ENCODE measurements at places on chromosomes 2 and 18.
A peak's percentile ranks its signal among the peaks of the same experiment; 100 is the strongest.

- no peak for DNase-seq
Measured at GRCh38 chr2:218360453-218360852, 3.8 kb downstream of the CATIP start.

GRCh38 chr2:162025121-162025911, 48.7 kb downstream of the DPP4 start:
- no peak for DNase-seq

DNA sequence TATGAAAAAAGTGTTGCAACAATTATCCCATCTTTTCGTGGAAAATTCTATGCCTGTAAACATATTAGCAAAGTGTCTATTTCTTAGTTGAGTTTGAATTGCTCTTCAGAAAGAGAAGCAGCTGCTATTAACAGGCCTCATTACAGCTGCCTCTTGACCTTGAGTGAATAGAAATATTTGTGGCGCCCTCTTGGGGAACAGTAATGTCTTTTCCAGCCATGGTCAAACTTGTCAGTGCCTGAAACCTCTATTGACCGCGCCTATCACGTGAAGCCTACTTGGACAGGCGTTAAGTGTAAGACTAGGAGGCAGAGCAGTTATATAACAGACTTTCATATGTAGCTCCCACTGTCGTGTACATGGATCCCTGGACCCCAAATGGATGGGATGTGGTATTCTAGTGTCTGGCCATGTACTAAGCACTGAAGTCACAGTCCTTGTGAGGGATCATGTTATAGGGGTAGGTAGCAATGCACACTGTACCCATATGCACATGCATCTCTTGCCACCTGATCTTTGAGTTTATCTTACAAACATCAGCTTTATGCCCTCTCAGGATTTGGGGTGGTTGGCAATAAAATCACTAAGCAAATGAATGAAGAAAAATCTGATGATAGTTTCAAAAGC, 245.0 kb downstream of the PTGR3 start:
- DNase-seq: no peak

DNA sequence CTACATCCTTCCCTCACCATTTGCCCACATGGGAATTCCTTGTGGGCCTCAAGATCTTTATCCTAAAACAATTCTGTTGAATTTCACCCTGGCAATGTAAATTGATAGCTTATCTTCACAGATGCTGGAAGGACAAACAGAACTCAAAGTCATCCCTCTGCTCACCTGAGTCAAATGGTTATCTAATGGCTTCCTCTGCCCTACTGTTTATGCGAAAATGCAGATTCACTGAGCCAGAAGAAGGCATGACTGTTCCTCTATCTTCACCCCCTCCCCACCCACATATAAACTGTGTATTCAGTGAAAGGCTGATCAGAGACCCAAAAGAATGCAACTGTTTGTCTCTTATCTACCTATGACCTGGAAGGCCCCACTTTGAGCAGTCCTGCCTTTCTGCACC, 43.9 kb upstream of the VWA3B start:
- DNase-seq: no peak

DNA sequence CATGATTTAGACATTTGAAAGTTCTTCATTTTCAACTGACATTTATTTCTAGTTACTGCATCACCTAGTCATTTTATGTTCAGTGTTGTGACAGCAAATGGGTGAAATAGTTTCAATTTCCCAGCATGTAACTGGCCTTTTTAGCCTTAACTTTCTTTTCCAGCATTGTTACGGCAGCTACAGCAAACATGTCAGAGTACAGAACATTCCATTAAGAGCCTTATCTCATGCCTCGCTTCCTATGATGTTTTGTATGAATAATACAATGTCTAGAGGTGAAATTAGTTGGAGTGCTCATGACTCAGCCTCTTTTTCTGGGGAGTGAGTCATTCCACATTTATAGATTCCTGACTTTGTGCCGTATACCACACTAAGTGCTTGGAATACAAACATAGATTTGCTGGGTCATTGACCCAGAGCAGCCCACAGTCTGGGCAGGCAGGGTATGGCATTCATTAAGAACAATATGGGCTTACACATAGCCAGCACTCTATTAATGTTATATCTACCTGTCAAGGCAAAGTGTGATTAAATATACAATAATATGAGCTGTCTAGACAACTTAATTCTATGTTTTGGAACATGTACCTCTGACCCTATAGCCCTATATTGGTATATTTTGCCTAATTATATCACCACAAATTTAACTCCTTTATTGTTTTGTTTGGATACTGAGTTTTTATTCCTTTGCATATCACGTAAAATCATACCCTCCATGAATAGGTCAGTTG, 72.2 kb downstream of the MAP2 start:
- DNase-seq: no peak

- DNase-seq: peak; percentile 27
Measured at GRCh38 chr2:211455216-211455841, 898.9 kb downstream of the CPS1 start.

DNA sequence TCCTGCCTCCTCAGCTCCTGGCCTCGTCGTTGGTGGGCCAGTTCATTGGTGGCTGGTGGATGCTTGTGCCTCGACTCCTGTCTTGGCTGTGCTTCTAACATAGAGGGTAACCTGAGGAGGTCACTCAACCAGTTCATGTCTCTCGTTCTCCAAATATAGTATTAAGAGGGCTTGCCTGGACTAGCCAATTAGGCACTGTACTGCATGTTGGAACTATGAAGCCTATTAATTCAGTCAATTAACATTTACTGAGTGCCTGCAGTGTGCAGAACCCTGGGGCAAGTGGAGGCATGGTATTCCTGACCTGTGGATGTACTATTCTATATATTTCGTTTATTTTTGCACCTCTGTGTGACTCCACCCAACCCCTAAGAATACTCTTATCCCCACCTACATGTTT, 89.9 kb upstream of the PELI1 start:
- no peak for DNase-seq

GRCh38 chr2:197145471-197146056, 165.0 kb downstream of the ANKRD44 start:
- DNase-seq: no peak

- no peak for DNase-seq
Measured at GRCh38 chr18:79814373-79814772, 16.6 kb downstream of the KCNG2 start.

- DNase-seq: no peak
Measured at GRCh38 chr2:65420712-65421431, 11.5 kb downstream of the SPRED2 start.

DNA sequence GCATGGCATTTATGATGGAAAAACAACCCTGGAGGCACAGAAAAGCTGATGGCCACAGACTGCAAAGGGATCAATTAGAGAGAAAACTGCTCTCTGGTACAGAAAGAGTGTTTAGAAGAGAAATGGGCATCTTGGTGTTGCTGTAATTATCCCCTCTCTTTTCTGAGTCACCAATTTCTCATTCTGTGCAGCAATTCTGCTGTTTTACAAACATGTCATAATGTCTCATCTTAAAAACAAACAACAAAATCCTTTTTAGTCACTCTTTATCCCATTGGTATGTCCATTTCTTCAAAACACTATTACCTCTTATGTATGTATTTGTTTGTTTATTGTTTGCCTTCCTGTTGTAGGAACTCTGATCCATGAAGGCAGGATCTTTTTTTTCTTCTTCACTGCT, 73.9 kb upstream of the HK2 start:
- no peak for DNase-seq

DNA sequence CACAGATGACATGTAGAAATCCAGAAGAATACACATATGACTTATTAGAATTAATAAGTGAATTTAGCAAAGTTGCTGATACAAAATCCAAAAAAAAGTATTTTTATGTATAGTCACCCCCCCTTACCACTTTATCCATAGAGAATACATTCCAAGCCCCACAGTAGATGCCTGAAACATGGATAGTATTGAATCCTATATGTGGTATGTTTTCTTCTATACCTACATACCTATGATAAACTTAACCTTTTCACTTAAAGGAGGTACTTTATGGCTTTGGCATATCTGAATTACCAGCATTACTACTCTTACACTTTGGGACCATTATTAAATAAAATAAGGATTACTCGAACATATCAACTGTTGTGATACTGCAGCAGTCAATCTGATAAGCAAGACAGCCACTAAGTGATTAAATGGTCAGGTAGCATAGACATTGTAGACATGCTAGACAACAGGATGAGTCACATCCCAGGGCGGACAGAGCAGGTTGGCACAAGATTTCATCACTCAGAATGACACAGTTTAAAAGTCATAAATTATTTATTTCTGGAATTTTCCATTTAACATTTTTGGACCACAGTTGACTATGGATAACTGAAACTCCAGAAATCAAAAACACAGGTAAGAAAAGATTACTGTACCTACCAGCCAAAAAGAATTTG, 208.2 kb upstream of the CHAC2 start:
- DNase-seq: no peak

DNA sequence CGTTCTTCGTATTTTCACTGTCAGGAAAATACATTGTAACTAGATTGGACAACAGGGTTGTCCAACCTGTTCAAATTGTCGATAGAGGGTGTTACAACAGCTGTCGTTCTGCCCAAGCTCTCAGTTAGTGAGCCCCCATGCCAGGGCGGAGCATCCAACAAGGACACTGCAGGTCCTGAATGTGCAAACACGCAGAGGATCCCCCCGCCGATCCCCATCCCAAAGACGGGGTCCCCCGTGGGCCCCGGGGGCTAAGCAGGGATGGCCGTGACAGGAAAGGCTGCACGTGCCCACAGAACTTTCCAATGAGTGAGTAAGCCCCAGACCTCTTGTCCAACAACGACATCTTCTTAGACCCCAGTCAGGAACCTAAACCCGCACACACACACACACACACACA, 140.8 kb downstream of the PXDN start:
- no peak for DNase-seq

GRCh38 chr2:11977766-11978524, 231.5 kb downstream of the LPIN1 start:
- no peak for DNase-seq

GRCh38 chr2:204127238-204127637, 190.7 kb downstream of the ICOS start:
- DNase-seq: no peak

GRCh38 chr2:119536211-119536610, 8.0 kb upstream of the CFAP221 start:
- DNase-seq: no peak

- DNase-seq: no peak
Measured at GRCh38 chr2:107591561-107592279, 235.0 kb upstream of the RGPD4 start.

DNA sequence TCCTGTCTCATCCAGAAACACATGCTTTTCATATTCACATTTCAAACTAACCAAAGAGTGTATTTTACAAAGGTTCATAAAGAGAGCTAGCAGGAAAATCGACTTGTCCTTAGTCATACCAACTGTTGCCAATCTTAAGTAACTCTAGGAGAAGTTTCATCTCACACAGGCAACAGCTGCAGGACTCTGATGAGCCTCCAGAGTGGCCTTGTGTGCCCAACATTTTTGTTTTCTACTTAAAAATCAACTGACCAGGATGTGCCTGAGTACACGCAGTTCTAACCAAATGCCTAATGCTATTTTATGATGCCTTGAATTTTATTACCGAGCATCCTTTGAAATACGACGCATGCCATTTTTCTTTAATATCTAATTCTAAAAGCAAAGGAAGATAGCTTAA, 595.9 kb upstream of the LRRTM4 start:
- DNase-seq: no peak

DNA sequence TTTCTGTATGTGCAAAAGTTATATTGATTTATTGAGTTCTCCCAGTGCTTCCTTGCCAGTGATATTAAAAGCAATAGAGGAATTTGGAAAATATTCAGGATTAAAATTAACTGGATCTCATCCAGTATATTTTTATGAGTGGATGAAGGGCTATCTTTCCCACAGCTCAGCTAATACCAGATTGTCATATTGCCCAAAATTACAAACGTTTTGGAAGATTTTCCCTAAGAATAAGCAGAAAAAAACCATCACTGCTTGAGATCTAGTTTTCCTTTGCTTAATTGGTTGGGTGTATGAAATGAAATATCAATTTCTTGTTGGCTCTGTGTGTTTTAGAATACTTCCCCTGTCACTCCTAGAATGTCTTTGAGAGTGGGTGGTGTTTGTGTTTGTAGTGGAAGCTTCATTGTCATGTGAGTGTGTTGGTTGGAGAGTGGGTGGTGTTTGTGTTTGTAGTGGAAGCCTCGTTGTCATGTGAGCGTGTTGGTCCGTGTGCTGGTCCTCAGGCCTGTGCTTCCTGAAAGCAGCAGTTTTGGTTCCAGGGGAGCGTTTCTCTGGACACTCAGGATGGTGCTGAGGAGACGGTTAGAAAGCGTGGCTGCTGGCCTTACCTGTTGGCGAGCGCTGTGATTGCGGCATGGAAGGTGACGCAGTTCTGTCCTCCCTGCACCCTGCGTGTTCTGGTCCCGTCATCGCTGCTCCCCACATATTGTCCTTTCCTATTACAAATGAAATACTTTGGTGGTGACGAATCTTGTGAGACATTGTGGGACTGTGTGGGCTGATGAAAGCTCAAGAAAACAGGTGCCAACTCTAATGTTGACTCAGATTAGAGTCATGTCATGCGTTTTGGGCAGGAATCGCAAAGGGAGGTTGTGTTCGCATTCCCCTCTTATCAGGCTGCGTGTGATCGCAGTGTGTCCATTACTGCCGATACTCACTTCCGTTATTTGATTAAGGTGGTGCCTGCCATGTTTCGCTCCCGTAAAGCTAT, 12.4 kb downstream of the ASB1 start:
- DNase-seq: no peak

- DNase-seq: no peak
Measured at GRCh38 chr2:128949360-128949759, 630.7 kb upstream of the HS6ST1 start.

- no peak for DNase-seq
Measured at GRCh38 chr2:70331012-70331411, 29.1 kb upstream of the FAM136A start.

- no peak for DNase-seq
Measured at GRCh38 chr2:53987336-53987921, 16.6 kb upstream of the PSME4 start.

DNA sequence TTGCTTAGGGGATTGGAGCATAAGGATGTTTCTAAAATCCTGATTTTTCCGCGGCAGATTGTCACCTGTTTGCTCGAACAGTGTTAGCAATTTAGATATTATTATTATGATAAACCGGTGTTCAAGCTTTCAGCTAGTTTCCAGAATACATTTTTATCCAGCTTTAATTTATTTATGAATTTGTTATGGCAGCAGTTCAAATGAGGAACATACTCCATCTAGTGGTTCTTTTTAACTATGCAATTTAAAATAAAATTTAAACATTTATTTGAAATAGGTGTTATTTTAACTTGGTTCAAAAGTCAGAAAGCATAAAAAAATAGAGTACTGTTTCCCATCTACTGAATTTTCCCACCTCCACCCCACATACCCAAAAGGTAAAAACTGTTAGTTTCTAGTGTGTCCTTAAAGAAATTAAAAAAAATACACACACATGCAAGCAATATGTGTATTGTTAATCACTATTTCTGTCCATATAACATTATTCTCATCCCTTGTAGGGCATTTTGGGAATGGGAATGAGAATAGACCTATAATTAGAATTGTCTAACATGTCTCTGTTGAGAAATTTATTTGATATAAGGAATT, 23.2 kb downstream of the ACOXL start:
- DNase-seq: no peak

DNA sequence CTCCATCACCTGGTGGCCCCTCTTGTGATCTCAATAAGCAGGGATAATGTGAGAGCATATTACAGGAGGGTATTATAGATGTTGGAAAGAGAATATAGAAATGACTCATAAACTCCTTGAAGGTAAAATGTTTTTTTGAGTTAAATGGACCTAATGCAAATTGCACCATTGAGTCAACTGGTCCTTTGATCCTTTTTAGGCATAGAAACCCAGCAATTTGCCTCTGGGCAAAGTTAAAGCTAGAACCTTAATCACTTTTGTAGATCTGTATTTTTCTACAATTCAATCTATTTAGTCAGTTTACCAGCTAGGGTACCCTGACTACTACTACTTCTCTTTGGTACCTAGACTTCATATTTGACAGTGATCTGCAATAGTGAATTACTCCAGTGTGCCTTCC, 71.8 kb upstream of the RNF152 start:
- no peak for DNase-seq
